Renal cortex interstitium (tissue), 15 donors: ENCODE measurements at places on chromosomes 5 and 9.
A peak's percentile ranks its signal among the peaks of the same experiment; 100 is the strongest.

GRCh38 chr5:50559955-50560354 lies 106.5 kb upstream of the PARP8 start:
- DNase-seq: no peak

DNA sequence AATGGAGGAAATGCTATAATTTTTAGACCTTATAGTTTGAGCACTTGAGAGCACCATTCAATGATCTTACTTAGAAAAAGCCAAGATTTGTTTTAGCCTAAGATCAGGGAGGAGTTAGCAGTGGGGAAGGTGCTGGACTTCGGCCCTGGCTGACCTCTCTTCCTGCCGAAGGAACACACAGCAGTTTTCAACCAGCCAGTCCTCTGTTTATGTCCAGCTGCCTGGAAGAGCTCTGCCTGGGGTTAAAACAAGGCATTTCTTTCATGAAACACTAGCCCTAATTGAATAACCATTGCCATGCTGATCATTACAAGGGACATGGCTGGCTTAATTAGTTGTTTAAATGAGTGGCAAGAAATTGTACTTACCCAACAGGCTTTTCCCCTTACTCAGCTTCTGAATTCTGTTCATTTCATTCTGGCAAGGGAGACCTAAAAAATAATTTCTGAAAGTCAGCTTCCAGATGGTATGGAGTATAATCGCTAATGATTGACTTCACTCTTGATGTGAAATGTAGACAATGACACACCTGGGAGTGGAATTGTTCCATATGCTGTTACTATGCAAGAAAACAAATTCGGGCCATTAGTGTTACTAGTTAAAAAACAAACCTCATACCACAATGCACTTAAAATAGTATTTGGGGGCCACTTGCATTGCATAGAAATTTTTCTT lies 514.2 kb downstream of the SPOCK1 start:
- no peak for DNase-seq

GRCh38 chr5:118553662-118554061 lies 434.7 kb downstream of the DTWD2 start:
- no peak for DNase-seq

DNA sequence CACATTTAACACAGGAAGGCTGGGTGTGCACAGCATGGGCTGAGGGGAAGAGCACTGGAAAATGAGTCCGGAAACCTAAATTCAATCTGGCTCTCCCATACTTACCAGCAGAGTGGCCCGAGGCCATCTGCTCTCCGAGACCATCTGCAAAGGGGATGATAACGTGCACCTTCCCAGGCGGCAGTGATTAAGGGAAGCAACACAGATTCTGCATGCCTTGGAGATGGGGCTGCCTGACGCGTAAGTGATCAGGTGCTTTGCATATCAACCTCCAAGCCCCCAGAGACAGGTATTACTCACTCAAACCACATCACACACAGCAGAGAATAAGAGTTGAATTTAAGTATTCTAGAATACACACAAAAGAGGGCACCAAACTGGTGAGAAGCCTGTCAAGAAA lies 9.1 kb downstream of the EPB41L4B start:
- DNase-seq: no peak

DNA sequence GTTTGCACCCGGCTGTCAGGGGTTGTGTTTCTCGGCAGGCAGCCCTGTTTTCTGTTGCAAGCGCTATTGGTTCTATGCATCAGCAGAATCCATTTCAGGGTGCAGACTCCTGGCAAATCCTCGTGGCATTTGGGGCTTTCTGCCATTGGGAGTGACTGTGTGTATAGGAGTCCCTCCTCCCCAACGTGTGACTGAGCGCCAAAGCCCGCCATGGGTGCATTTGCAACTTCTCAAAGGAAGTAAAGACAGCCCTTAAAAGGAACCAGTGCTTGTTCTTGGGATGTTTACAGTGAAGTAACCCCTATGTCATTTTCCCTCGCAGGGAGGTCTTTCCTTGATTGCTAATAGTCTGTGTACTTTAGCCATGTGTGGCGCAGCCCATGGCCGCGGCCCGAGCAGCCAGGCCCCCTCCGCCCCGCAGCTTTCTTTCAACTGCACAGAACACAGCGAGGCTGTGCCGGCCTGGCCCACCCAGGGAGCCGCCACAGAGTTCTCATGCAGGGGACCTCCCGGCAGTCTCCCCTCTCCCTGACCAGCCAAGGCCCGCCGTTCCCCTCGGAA lies 175.6 kb downstream of the HSD17B3 start:
- peak; percentile 63 for DNase-seq

GRCh38 chr5:10019236-10019635 lies 230.5 kb downstream of the ATPSCKMT start:
- DNase-seq: no peak

GRCh38 chr5:54579591-54580295 lies 62.2 kb downstream of the SNX18 start:
- DNase-seq: no peak

- DNase-seq: no peak
Measured at GRCh38 chr5:63726496-63726895, 235.7 kb downstream of the HTR1A start.

GRCh38 chr5:90131383-90132133 lies 278.0 kb downstream of the CETN3 start:
- no peak for DNase-seq

- no peak for DNase-seq
Measured at GRCh38 chr5:59158637-59159391, 575.9 kb downstream of the RAB3C start.

- DNase-seq: no peak
Measured at GRCh38 chr5:6775571-6775970, 62.3 kb downstream of the TENT4A start.

- DNase-seq: no peak
Measured at GRCh38 chr5:57693488-57694305, 211.1 kb upstream of the ACTBL2 start.

DNA sequence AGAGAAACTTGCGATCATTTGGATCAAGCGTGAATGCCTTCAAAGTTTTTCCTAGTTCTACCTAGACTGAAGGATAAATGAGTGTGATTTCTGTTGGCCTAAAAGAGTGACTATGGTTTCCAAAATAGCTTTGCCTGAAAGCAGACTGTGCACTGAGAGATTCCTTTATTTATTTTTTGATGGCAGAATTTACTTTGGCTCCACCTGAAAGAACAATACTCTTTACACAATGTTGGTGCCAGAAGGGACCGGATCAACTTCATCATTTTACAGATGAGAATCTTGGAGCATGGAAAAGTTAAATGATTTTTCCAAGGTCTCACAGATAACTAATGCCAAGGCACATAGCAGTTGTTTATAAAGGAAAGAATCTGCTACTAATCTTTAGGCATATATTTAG lies 199.6 kb downstream of the KCTD16 start:
- no peak for DNase-seq
